GM23338 (cell line): ENCODE measurements at places on chromosomes 1 and 21. TPM values are rescaled to one million over a fixed set of nuclear protein-coding genes. Genes with fewer than 3 reads are reported as not detected.

VANGL1 gene
- 11.7 and 14.4 TPM in 2 replicates for total RNA-seq

FCRL6 gene
- not detected in 2 replicates for total RNA-seq

MROH9 gene
- not detected in 2 replicates for total RNA-seq

CORT gene
- 0.16 TPM in 1 of 2 replicates, not detected in the other for total RNA-seq

FCRLB gene
- total RNA-seq: 0.56 TPM in 1 of 2 replicates, not detected in the other

PPM1J gene
- total RNA-seq: 12.7 and 22.4 TPM in 2 replicates

C8A gene
- total RNA-seq: not detected in 2 replicates

TMPRSS15 gene
- total RNA-seq: not detected in 2 replicates

BECN2 gene
- not detected in 2 replicates for total RNA-seq

DNASE2B gene
- total RNA-seq: not detected in 2 replicates

TRMT13 gene
- total RNA-seq: 14.5 and 27.4 TPM in 2 replicates

SMAP2 gene
- 2.5 and 4.8 TPM in 2 replicates for total RNA-seq

RGS13 gene
- not detected in 2 replicates for total RNA-seq

ZMYND12 gene
- 0.58 and 0.63 TPM in 2 replicates for total RNA-seq

RNU1-2 gene
- under 0.01 TPM in 1 of 2 replicates, not detected in the other for total RNA-seq

MATN1 gene
- 0.31 TPM in 1 of 2 replicates, not detected in the other for total RNA-seq

TXNIP gene
- 29.1 and 31.5 TPM in 2 replicates for total RNA-seq

SASS6 gene
- 16.7 and 17.0 TPM in 2 replicates for total RNA-seq

MPZ gene
- 1.6 and 1.9 TPM in 2 replicates for total RNA-seq

FCRL5 gene
- 2.8 and 3.1 TPM in 2 replicates for total RNA-seq

FCRL2 gene
- not detected in 2 replicates for total RNA-seq

TPM3 gene
- total RNA-seq: 685 and 747 TPM in 2 replicates

CNR2 gene
- not detected in 2 replicates for total RNA-seq

BEND5 gene
- total RNA-seq: 5.7 and 6.8 TPM in 2 replicates

MAP3K7CL gene
- 1.2 and 3.6 TPM in 2 replicates for total RNA-seq

GRIK1 gene
- total RNA-seq: 0.23 and 0.42 TPM in 2 replicates

TAS1R3 gene
- 0.14 TPM in 1 of 2 replicates, not detected in the other for total RNA-seq

S100A7 gene
- total RNA-seq: not detected in 2 replicates

SPRR1A gene
- total RNA-seq: not detected in 2 replicates

GJA5 gene
- total RNA-seq: 0.85 and 1.7 TPM in 2 replicates

POU3F1 gene
- total RNA-seq: 8.6 and 11.5 TPM in 2 replicates

MIA3 gene
- 32.7 and 42.6 TPM in 2 replicates for total RNA-seq

EPHB2 gene
- 19.2 and 20.1 TPM in 2 replicates for total RNA-seq

OR2L8 gene
- not detected in 2 replicates for total RNA-seq

PTPRF gene
- total RNA-seq: 154 and 173 TPM in 2 replicates

FCMR gene
- total RNA-seq: not detected in 2 replicates

EFNA3 gene
- total RNA-seq: 13.6 and 14.5 TPM in 2 replicates

CLCA4 gene
- total RNA-seq: not detected in 2 replicates

EXOSC10 gene
- 59.5 and 72.9 TPM in 2 replicates for total RNA-seq

TBX19 gene
- 0.82 and 1.1 TPM in 2 replicates for total RNA-seq

CSMD2 gene
- 16.6 and 18.8 TPM in 2 replicates for total RNA-seq

CD2 gene
- not detected in 2 replicates for total RNA-seq

FAM72C gene
- 2.6 and 4.0 TPM in 2 replicates for total RNA-seq

MIGA1 gene
- 7.5 TPM in 2 replicates for total RNA-seq

TMEM240 gene
- 0.74 and 5.1 TPM in 2 replicates for total RNA-seq

SYCP1 gene
- 0.24 and 0.50 TPM in 2 replicates for total RNA-seq

TAL1 gene
- not detected in 2 replicates for total RNA-seq

INKA2 gene
- total RNA-seq: 8.4 and 10.3 TPM in 2 replicates

CLEC20A gene
- not detected in 2 replicates for total RNA-seq

C1QC gene
- not detected in 2 replicates for total RNA-seq

F13B gene
- total RNA-seq: not detected in 2 replicates
